ENCODE measurements at places on chromosomes 7 and 10. TPM values are rescaled to one million over a fixed set of nuclear protein-coding genes. Genes with fewer than 3 reads are reported as not detected.

FASTK gene
- polyA plus RNA-seq: 193 TPM

ACBD7 gene
- 0.38 TPM for polyA plus RNA-seq

MSS51 gene
- 0.48 TPM for polyA plus RNA-seq

NRG3 gene
- polyA plus RNA-seq: 2.0 TPM

RHOBTB1 gene
- polyA plus RNA-seq: 21.2 TPM

GRID2IP gene
- polyA plus RNA-seq: 0.25 TPM

VPS50 gene
- 10.5 TPM for polyA plus RNA-seq

CCDC136 gene
- 8.3 TPM for polyA plus RNA-seq

EMX2 gene
- not detected for polyA plus RNA-seq

GRCh38 chr10:30866896-30867295, 164.8 kb downstream of the ZNF438 start:
- H3K27ac ChIP-seq: no peak overlapping the region
- no peak for DNase-seq
- H3K4me1 ChIP-seq: peaks cover 4% of the 10 kb centered on the region
- no peaks in the 10 kb centered on the region for H3K27me3 ChIP-seq
- H3K4me3 ChIP-seq: no peak overlapping the region

- no peak for DNase-seq
- H3K4me1 ChIP-seq: no peaks in the 10 kb centered on the region
- no peaks in the 10 kb centered on the region for H3K36me3 ChIP-seq
- H3K27me3 ChIP-seq: no peaks in the 10 kb centered on the region
- H3K27ac ChIP-seq: no peak overlapping the region
Observed at GRCh38 chr7:84693483-84693882, 493.4 kb downstream of the SEMA3D start.

- no peak overlapping the region for H3K4me3 ChIP-seq
- H3K27ac ChIP-seq: no peak overlapping the region
- no peaks in the 10 kb centered on the region for H3K4me1 ChIP-seq
- no peak for DNase-seq
Observed at GRCh38 chr7:154735766-154736165, 267.2 kb downstream of the PAXIP1 start.

DNA sequence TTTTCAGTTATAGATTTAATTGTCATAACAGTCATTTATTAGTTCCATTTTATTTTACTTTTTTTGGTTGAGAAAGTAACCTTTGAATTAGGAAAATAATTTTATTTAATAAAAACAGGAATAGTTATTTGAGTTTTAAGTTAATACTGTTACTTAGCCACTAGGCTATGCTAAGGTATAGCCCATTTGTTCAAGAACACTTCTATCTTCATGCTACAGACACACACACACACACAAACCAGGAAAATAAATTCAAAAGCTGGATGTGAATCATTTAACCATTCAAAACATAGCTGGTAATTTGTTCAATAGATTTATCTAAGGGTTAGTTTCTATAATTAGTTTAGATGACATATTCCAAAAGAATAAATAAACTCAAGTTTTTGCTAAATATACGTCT, 148.4 kb downstream of the RNF133 start:
- no peaks in the 10 kb centered on the region for H3K4me1 ChIP-seq
- no peaks in the 10 kb centered on the region for H3K27me3 ChIP-seq
- no peak overlapping the region for H3K4me3 ChIP-seq

GRCh38 chr10:44640429-44640828, 255.5 kb upstream of the CXCL12 start:
- no peak overlapping the region for H3K27ac ChIP-seq
- H3K4me1 ChIP-seq: no peaks in the 10 kb centered on the region
- DNase-seq: no peak
- no peak overlapping the region for H3K4me3 ChIP-seq
- no peaks in the 10 kb centered on the region for H3K27me3 ChIP-seq

GRCh38 chr10:130929422-130930325, 381.8 kb downstream of the TCERG1L start:
- no peak for DNase-seq
- no peaks in the 10 kb centered on the region for H3K36me3 ChIP-seq
- H3K27me3 ChIP-seq: no peaks in the 10 kb centered on the region

DNA sequence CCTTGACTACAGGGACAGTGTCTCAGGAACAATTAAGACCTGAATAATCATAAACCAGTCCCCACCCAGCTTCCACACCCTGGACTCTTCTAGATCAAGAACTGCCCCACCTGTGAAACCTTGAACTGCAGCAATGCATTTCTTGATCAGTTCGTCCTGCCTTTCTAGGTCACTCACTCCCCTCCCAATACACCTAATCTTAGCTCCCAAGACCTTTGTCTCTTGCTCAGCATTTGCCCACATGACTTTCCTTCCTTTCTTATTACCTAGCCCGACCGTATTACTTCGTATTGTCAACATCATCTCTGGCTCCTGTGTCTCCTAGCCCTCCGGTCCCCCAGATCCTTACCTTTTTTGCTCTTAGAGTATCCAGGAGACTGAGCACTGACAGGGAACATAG, 5.5 kb upstream of the NAMPT start:
- H3K4me1 ChIP-seq: peaks cover 14% of the 10 kb centered on the region
- H3K36me3 ChIP-seq: no peaks in the 10 kb centered on the region
- peak; percentile 72 for DNase-seq
- H3K27me3 ChIP-seq: no peaks in the 10 kb centered on the region

DNA sequence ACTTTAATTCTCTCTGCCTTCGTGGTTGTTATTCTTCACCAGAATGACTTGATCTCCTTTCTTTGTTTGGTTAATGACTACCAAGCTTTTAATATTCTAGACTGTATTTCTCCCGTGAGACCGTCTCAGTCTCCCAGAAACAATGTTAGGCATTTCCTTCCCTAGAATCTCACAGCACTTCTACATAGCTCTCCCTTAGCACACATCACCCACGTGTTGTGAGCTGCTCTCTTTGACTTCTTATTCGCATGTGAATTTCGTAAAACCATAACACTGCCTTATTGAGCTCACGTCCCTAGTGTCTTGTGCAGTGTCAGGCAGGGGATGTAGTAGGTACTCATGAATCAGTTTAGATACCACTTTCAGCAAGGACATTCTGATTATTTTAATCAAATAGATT, 57.5 kb upstream of the MGAM2 start:
- no peaks in the 10 kb centered on the region for H3K36me3 ChIP-seq
- no peak overlapping the region for H3K27ac ChIP-seq
- H3K4me3 ChIP-seq: no peak overlapping the region
- H3K4me1 ChIP-seq: no peaks in the 10 kb centered on the region
- no peaks in the 10 kb centered on the region for H3K27me3 ChIP-seq

- H3K27ac ChIP-seq: no peak overlapping the region
- no peaks in the 10 kb centered on the region for H3K4me1 ChIP-seq
- no peaks in the 10 kb centered on the region for H3K36me3 ChIP-seq
- H3K4me3 ChIP-seq: no peak overlapping the region
- DNase-seq: no peak
Observed at GRCh38 chr10:35797187-35797586, 155.1 kb upstream of the FZD8 start.

DNA sequence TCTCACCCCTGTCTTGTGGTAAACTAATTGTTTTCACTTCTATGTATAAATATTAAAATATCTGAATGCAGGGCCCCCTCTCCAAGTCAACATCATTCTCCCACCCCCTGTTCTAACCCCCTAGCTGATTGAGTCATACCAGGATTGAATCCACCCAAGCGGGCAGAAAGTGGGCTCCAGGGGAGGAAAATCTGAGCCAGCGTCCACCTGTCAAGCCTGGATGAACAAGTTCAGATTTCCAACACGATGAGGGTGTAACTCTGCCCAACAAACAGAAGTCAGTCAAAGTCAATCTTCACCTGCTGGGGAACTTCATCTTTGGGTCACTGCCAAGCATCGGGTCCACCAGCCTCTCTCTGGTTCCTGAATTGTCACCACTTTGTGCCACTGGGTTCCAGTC, 162.9 kb upstream of the CELF2 start:
- H3K36me3 ChIP-seq: no peaks in the 10 kb centered on the region
- no peak for DNase-seq
- H3K4me3 ChIP-seq: no peak overlapping the region
- H3K27me3 ChIP-seq: no peaks in the 10 kb centered on the region
- H3K4me1 ChIP-seq: no peaks in the 10 kb centered on the region

DNA sequence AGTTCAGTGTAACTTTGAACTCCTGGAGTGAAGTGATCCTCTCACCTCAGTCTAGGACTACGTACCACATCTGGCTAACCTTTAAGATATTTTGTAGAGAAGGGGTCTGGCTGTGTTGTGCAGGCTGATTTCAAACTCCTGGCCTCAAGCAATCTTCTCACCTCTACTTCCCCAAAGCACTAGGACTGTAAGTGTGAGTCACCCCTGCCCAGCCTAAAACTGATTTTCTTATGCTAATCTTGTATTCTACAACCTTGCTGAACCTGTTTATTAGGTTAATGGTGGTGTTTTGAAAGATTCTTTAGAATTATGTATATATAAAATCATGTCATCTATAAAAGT, 58.0 kb downstream of the LCOR start:
- no peaks in the 10 kb centered on the region for H3K27me3 ChIP-seq
- H3K4me1 ChIP-seq: peaks cover 9% of the 10 kb centered on the region
- H3K27ac ChIP-seq: peak overlapping the region; percentile 13
- DNase-seq: peak; percentile 7
- H3K36me3 ChIP-seq: no peaks in the 10 kb centered on the region

GRCh38 chr10:125187238-125188194, 27.2 kb upstream of the CTBP2 start:
- no peak for DNase-seq
- no peak overlapping the region for H3K27ac ChIP-seq
- H3K4me1 ChIP-seq: no peaks in the 10 kb centered on the region
- H3K36me3 ChIP-seq: no peaks in the 10 kb centered on the region
- no peaks in the 10 kb centered on the region for H3K27me3 ChIP-seq
- no peak overlapping the region for H3K4me3 ChIP-seq

DNA sequence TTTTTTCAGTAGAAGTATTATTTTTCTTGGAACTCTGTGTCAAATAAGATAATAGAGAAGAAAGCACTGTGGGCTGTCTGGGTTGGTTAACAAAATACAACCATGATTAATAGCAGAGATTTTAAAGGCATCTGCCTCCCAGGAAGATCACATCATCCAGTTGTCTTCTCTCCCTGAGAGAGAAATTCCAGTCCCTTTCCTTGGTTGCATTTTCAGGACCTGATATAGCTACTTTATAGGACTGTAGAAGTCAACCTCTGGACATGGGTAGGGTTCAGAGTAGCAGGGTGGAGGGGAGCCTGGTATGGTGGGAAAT, 309.9 kb upstream of the IGFBP3 start:
- DNase-seq: no peak
- no peak overlapping the region for H3K27ac ChIP-seq

DNA sequence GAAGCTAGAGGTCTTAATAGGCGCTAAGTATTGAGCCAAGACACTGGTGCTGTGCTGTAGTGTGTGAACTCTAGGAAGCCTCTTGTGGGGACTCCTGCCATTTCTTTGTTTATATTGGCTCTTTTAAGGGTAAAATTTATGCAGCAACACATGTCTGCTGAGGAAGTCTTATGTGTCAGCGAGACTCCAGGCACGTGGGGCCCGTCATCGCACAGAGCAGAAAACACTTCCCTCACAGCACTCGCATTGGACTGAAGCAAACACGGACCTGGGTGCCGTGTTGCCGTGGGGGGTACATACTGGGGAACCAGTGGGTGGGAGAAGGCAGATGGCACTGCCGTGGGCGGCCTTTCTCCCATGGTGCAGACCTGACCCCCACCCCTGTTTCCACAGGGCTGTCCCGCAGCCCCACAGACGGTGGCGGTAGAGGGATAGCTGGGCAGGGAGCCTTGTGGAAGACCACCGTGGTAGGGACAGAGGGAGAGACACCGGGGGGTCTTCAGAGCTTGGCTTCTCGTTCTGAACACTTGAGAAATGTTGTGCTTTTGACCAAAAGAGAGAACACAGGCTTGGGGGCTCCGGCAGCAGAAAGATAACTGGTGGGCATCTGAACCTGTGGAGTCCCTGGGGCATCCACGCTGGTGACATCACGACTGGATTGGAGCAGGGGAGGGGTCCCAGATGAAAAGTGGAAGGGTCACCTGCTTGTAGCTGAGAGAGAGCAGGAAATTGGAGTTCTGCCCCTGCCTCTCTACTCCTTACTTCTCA, 284.7 kb upstream of the SHH start:
- DNase-seq: no peak
- no peaks in the 10 kb centered on the region for H3K36me3 ChIP-seq
- no peak overlapping the region for H3K4me3 ChIP-seq
- peaks cover 5% of the 10 kb centered on the region for H3K4me1 ChIP-seq
- H3K27me3 ChIP-seq: no peaks in the 10 kb centered on the region
- H3K27ac ChIP-seq: no peak overlapping the region

GRCh38 chr10:369221-369683, 234.0 kb downstream of the ZMYND11 start:
- H3K36me3 ChIP-seq: peaks cover 5% of the 10 kb centered on the region
- peak overlapping the region; percentile 46 for H3K27ac ChIP-seq
- DNase-seq: no peak
- H3K4me3 ChIP-seq: no peak overlapping the region
- no peaks in the 10 kb centered on the region for H3K27me3 ChIP-seq
- peaks cover 51% of the 10 kb centered on the region for H3K4me1 ChIP-seq

GRCh38 chr10:31708474-31708873, 220.2 kb downstream of the ARHGAP12 start:
- peak overlapping the region; percentile 77 for H3K27ac ChIP-seq
- no peak for DNase-seq
- no peak overlapping the region for H3K4me3 ChIP-seq

- H3K36me3 ChIP-seq: no peaks in the 10 kb centered on the region
- no peak overlapping the region for H3K27ac ChIP-seq
- no peaks in the 10 kb centered on the region for H3K4me1 ChIP-seq
- DNase-seq: no peak
Observed at GRCh38 chr7:30430276-30430675, 48.3 kb downstream of the NOD1 start.

- no peak overlapping the region for H3K4me3 ChIP-seq
- no peaks in the 10 kb centered on the region for H3K36me3 ChIP-seq
- no peaks in the 10 kb centered on the region for H3K27me3 ChIP-seq
- H3K4me1 ChIP-seq: no peaks in the 10 kb centered on the region
- no peak for DNase-seq
- no peak overlapping the region for H3K27ac ChIP-seq
Observed at GRCh38 chr7:116403265-116403664, 96.3 kb upstream of the CAV2 start.

- H3K4me1 ChIP-seq: no peaks in the 10 kb centered on the region
- no peak overlapping the region for H3K4me3 ChIP-seq
- H3K27ac ChIP-seq: no peak overlapping the region
- no peak for DNase-seq
Observed at GRCh38 chr10:126661356-126661755, 9.1 kb downstream of the C10orf90 start.

DNA sequence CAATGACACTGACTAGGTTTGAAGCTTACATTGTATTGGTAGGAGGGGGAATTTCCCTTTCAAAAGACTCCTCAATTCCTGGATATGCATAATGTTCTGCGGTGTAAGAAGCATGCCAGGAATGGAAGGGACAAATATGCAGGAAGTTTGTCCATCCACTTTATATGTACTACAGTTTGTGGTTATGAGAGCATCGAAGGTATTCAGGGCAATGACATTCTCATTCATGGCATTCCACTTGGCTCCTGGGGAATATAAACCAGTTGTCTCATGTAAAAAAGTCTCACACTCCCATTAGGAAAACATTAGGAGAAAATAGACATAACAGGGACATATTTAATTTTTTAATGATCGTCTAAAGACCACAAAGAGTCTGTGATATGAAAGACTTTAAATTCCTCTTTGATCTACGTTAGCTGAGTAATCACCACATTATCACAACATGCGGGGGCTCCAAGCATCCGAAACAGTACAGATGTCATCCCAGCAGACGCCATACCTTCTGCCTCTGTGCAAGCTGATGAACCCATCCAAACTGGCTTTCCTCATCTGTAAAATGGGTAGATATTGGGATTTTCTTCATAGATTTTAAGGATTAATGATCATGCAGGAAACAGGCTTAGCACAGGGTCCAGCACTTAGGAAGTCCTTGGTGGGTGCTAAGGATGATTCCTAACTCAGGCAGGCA, 675.3 kb downstream of the INHBA start:
- no peaks in the 10 kb centered on the region for H3K36me3 ChIP-seq
- no peaks in the 10 kb centered on the region for H3K27me3 ChIP-seq
- H3K4me3 ChIP-seq: no peak overlapping the region
- H3K4me1 ChIP-seq: no peaks in the 10 kb centered on the region
- no peak for DNase-seq
